Fibroblast of the conjunctiva (primary cell): ENCODE measurements at places on chromosomes 11 and 22.

GRCh38 chr11:120784566-120785251, 239.2 kb upstream of the TBCEL start:
- DNase-seq, result no peak

- DNase-seq, result no peak
Observed at GRCh38 chr11:65355776-65356393, 1.3 kb downstream of the TIGD3 start.

GRCh38 chr11:129973068-129973467, 29.6 kb downstream of the PRDM10 start:
- no peak for DNase-seq

- no peak for DNase-seq
Observed at GRCh38 chr22:50699756-50700386, 27.2 kb downstream of the SHANK3 start.

DNA sequence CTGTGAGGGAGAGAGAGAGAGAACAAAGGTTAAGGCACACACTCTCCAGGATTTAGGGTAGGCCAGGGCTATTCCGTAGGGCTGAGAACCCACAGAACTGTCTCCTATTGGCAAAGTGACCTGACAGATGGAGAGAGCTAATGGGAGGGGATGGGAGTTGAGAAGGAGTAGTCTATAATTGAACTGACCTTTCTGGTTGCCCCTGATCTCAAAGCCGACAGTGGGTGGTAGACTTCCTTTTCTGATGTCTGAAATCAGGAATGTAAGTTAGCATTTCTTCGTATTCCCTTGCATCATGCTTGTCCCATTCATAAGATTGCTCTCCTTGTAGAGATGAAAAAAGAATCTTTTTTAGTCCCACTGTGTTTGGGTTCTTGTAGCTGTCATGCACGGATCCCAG, 210.1 kb downstream of the NTM start:
- DNase-seq, result no peak

DNA sequence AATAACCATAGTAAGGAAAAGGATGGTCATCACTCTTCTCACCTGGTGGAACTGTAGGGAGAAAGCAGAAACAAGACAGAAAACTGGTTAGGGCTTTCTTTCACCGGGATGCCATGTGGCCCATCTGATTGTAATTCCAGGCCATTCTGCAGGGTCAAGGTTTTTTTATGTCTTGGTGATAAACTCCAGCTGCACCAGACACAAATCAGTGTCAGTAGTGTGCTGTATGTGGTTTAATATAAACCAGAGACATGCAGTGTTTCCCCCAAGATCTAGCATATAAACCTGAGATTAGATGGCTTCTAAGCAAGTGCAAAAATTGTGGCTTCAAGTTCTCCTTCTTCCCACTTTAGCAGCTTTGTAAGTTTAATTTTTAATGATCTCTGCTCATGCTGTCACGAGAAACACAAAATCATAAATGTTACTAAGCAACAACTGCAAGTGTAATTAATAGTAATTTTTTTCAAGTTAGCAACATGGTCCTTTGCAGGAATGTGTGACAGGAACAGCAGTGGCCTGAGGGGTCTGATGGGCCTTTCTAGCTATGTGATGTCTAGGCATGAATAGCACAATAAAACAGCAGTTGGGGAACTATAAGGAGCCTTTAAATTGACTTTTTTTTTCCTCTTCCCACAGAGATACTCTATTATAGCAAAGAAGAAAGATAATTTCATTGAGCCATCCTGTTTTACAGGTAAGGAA, 41.6 kb downstream of the BDNF start:
- DNase-seq, result no peak

DNA sequence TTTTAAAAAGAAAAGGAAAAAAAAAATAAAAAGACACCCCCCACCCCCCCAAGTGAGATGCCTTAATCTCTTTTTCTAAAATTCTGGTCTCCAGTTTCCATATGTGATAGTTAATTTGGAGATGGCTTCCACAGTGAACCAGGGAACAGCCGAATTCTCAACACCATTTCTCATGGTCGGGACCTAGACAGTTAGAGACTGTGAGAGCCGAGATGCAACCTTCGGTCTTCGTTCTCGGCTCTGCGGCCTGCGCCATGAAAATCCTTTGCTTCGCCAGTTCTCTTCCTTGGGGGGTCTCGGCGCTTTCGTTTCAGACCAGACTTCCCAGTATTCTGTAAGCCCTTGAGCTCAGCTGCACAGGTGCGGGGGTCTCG, 723 bp downstream of the CACNG2 start:
- DNase-seq, result no peak
